ENCODE measurements at places on chromosomes 13 and 19.

DNA sequence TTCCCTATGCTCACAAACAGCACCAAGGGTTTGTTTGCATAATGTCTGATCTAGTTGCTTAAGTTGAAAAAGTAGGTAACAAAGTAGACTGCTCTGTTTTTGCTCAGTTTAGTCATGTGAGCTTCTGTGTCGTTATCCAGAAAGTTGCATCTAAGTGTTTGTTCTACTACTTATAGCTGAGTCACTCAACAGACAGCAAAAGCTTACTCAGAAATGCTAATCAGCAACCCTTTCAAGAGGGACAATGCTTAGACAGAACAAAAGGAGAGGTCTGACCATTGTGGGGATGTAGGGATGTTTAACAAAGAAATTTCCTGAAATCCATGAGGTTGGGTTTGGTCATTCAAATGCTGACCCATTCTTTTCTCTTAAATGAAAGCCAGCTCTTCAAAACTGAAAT lies 106.4 kb downstream of the ATP8A2 start:
- DNase-seq, result no peak

DNA sequence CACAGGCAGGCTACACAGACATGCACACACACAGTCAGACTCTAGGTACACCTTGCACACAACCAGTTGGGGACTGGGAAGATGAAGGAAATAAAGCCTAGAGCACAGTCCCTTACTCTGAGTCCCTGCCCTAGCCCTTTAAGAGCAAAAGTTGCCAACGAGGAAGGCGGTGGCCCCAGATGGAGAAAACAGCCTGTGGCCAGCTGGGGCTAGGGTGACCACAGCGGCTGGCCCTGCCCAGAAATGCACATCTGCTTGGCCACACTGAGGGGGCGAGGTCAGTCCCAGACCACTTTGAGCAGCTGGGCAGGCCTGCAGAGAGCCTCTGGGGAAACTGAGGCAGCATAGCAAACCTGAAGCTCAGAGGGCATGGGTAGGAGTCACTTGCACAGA lies 52.3 kb downstream of the PTPRS start:
- DNase-seq, result no peak

DNA sequence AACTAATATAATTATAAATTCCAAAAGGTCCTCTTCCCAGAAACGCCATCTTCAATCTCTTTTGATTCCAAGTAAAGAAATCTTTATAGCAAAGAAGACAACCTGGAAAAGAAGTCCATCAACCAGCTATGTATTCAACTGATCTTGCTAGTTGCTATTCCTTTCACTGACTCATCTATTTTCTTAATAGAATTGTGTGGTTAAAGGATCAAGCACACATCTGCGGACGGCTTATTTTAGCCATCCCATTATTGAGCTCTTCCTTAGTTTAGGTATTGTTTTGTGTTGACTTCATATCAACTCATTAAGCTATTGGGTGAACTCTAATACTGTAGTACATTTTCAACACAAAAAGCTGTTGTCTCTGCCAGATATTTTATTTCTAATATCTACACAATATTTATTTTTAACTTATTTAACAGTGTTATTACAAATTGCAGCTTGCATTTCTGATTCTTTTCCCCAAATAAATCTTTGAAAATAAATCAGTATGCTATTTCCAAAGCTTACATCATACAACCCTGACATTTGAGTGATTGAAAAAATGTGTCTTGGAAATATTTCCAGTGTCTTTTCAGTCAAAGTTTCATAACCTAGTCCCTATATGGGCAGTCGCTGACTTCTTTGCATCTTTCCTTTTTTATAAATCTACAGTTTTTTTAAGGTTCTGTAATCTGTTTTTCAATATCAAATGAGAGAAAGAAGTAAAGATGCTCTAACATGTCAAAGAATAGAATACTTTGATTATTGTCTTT lies 158.8 kb upstream of the SPRY2 start:
- DNase-seq, result no peak

DNA sequence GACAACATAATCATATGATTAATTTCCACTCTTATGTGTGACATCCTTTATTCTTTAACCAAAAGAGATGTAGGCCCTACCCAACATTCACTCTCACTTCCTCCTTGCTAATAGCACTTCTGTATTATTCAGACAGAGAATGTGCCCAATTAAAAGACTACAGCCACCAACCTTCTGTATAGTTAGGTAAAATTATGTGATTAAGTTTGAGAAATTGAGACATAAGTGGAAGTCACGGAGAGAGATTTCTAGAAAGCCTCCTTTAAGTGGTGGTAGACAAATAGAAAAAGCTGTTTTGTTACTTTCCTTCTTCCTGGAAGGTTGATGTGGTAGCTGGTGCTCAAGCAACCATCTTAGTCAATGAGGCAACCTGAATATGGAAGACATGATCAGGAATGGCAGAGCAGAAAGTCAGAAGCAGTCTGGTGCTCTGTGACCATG lies 14.8 kb downstream of the EPSTI1 start:
- DNase-seq, result no peak

DNA sequence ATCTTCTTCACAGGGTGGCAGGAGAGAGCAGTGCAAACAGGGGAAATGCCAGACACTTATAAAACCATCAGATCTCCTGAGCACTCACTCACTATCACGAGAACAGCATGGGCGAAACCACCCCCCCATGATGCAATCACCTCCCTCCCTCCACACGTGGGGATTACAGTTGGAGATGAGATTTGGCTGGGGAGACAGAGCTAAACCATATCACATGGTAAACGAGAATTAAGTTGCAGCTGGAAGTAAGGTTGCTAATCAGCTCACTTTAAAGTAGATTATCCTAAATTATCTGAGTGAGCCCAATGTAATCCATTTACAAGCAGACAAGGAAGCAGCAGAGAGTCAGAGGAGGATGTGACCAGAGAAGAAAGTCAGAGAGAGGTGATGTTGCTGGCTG lies 102.2 kb upstream of the IPO5 start:
- DNase-seq, result no peak

DNA sequence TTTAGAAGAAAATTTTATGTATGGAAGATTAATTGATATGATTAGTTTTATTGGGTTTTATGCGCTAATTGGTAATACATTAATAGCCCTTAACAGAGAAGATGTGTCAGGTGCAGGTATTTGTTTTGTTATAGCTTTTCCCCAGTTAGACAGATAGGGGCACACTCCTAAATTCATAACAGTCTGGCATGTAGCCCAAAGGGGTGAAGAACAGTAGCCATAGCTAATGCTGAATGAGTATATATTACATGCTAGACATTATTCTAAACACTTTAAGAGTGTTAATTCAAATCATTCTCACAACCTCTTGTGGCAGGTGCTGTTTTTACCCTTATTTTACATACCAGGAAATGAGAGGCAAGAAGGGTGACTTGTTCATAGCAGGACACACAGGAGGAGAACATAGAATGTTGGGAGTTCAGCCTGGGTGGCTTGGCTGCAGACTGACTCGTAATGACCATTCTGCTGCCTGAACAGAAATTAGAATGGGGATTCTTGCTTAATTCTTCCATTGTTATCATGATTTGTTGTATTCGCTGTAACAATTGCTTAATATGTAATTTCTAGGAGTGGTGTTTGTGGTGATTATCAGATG lies 20.1 kb downstream of the PCCA start:
- no peak for DNase-seq

DNA sequence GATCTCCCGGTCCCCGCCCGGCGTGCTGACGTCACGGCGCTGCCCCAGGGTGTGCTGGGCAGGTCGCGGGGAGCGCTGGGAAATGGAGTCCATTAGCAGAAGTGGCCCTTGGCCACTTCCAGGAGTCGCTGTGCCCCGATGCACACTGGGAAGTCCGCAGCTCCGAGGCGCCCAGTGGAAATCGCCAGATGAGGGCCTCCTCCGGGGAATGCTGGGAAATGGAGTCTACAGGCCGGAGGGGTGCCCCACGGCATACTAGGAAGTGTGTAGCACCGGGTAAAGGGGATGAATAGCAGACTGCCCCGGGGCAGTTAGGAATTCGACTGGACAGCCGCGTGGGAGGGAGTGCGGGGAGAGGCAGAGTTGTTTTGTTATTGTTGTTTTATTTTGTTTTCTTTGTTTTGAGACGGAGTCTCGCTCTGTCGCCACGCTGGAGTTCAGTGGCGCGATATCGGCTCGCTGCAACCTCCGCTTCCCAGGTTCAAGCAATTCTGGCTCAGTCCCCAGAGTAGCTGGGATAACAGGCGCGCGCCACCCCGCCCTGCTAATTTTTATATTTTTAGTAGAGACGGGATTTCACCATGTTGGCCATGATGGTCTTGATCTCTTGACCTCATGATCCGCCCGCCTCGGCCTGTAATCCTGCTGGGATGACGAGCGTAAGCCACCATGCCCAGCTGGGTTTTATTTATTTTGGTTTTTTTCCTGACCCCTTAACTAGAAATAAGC lies 390 bp upstream of the PPP1R12C start:
- peak; percentile 92 for DNase-seq

GRCh38 chr13:76822698-76823267 lies 63.4 kb downstream of the KCTD12 start:
- no peak for DNase-seq

DNA sequence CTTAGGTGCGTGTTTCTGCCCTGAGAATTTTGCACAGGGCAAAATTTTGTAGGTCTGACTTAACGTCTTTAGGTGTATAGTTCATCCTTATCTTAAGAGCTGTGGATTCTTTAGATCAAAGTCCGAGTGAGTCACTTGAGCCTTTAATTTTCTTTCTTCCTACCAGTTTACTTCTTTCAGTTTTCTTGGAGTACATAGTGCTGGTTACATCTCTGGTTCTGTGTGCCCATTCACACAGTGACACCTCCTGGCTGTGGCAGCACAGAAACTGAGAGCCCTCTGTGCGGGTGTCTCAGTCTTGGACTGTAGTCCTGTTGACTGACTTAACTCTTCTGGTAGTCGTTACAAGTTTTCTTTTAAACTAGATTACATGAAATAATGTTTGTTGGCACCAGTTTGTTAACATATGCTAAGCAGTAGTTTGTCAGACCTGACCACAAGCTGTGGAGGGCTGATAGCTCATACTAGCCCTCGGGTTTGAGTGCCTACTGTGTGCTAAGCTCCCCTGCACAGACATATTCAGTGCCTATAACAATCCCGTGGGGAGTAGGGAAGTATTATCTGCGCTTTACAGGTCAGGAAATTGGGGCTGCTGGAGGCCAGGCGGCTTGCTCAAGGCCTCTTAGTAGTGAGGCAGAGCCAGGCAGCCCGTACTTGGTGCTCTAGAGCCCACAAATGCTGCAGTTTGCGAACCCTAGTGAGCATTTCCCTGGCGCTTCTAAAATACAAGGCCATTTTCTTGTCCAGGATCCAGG lies 1.6 kb downstream of the GATAD2A start:
- DNase-seq, result peak; percentile 43

GRCh38 chr13:22235285-22235949 lies 564.5 kb downstream of the FGF9 start:
- no peak for DNase-seq

GRCh38 chr19:13176345-13176744 lies 26.1 kb downstream of the IER2 start:
- no peak for DNase-seq

DNA sequence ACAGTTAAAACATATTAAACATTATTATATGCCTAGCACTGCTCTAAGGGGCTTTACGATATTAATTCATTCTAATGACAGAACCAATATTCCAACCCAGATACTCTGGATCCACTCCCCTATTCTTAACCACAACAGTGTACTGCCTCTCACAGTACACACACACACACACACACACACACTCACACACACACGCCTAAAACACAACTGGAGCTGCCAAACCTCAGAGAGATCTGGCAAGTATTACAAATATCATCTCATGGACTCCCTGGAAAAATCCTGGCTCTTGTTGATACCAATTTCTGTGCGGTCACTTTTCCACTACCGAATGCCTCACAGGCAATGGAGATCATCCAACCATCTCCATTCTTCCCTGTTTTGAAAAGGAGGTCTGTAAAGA lies 1.3 kb downstream of the ZNF780A start:
- DNase-seq, result no peak

DNA sequence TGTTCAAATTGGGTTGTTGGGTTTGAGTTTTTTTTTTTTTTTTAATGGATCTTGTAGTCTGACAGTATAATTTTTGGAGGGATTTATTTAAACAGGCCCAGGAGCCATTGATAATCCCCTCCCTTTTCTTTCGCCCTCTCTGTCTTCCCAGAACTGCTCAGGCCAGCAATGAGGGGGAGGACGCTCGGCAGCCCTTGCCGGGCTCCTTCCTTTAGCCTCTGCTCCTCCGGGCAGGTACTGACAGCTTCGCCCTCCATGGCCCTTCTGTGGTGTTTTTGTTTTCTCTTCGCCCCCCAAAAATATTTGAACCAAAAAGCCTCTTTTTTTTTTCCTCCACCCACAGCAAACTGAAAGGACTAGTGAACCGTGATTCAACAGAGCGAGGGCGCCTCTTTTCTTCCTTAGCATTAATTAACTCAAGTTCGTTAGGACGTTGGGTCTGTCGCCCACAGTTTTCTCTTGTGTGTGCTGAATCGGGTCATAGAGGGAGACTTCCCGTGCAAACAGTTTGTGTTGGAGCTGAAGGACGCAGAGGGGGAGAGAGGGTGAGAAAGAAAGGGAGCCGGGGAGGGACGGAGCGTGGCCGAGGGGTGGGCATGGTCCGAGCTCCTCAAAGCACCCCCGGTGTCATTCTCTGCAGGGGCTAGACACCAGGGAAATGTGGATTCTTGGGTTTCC lies 21.5 kb downstream of the NFIX start:
- no peak for DNase-seq

DNA sequence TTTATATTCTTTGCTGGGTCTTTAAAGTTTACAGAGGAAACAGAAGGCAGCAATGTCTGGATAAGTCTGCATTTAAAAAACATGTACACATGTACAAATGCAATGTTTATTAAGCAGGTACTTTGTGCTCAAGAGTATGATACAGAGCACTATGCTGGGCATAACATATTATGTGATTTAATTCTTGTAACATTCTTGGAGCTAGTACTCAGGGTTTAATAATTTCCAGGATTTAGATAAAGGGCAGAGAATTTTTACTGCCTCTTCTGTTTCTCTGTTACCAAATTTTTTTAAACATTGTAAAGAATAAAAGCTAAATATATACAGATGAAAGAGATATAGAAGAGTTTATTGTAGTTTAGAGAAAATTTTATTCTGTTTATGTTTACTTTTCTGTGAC lies 152.7 kb downstream of the ZNF737 start:
- no peak for DNase-seq

DNA sequence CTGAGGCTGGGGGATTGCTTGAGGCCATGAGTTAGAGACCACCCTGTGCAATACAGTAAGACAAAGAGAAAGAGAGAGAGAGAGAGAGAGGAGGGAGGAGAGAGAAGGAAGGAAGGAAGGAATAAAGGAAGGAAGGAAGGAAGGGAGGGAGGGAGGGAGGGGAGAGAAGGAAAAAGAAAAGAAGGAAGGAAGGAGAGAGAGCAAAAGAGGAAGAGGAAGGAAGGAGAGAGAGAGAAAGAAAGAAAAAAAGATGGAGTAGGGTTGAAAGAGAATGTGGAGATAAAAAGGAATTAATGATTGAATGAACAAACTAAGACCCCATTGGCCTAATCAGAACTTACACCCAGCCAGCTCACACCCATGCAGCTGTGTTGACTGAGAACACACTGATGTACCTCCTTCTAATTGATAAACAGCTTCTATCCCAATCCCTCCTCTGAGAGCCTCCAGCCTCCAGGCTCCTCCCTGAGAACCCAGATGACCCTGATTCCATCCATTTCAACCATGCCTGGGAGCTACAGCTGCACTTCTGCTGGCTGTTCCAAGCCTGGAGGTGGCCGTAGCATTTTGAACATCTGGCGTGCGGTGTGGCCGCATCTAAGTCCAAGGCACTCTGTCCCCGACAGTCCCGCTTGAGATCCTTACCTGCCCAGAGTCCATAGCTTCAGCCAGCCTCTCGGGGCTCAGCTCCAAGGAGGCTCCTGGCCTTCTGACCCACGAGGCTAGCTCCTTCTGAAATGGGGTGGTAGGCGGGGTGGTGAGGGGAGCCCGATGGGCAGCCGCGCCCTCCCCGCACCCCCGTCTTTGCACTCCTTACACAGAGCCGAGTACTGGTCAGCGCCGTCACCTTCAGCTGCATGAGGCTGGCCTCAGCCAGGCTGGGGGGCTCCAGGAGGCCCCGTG lies 1.1 kb downstream of the PRODH2 start:
- DNase-seq, result no peak
